ENCODE measurements at places on chromosomes 4 and X. TPM values are rescaled to one million over a fixed set of nuclear protein-coding genes. Genes with fewer than 3 reads are reported as not detected.

Gene EDNRA
- total RNA-seq = not detected

Gene PLAC8
- 314 TPM for total RNA-seq

Gene UCHL1
- total RNA-seq = 0.83 TPM

GRCh38 chrX:154125391-154126040 lies 18.5 kb upstream of the OPN1LW start:
- no peak for DNase-seq

GRCh38 chr4:122118243-122118642 lies 33.9 kb upstream of the BLTP1 start:
- DNase-seq = no peak

Gene AR
- not detected for total RNA-seq

Gene IDS
- total RNA-seq = 109 TPM

- no peak for DNase-seq
Observed at GRCh38 chrX:54754854-54755253, 43.2 kb downstream of the ITIH6 start.

DNA sequence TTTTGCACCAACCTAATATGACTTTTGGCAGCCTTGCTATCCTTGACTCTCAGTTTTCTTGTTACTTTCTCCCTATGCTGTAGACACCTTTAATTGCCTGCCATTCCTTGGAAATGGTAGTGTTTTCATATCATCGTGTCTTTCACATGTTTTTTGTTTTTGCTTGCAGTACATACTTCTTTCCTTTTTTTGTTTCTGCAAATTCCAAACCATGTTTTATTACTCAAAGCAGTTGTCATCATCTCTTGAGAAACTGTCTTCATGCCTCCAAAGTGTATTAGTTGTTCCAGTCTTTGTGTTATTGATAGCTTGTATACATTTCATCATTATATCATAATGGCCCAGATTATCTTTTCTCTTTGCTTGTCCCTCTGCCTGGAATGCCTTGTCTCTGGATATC lies 57.1 kb downstream of the PDLIM5 start:
- no peak for DNase-seq

Gene SLC6A14
- total RNA-seq = not detected

GRCh38 chr4:38964942-38965775 lies 67.0 kb downstream of the TMEM156 start:
- DNase-seq = no peak

DNA sequence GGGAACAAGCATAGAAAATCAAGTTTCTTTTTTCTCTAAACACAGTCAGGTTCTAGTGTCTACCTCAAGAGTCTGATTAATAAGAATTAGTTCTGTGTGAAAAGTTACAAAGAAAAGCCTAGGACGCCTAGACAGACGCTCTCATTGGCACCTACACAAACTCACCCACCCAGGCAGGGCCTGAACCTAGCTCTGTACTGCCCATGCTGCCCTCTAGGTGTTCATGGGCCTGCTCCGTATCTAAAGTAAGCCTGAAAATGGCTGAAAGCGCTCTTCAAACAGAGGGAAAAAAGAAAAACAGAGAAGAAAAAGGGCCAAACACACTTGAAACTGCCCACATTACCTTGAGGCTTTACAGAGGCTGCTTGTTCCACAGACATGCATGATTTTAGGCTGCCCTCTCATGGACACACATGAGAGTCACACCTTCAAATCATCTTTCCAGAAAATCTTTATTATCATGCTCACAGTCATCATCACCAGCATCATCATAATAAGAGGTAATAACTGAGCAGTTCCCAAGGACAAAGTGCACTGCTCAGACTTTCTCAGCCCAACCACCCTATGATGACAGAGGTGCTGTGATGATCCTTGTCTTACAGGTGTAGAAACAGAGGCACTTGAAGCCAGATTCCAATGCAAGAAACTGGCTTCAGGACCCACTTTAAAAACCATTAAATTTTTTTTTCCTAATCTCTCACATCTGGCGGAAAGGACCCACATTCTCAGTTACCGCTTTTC lies 49.6 kb downstream of the MAP7D2 start:
- DNase-seq = no peak

- DNase-seq = no peak
Observed at GRCh38 chrX:42093756-42094155, 170.4 kb upstream of the CASK start.

Gene SYP
- 3.6 TPM for total RNA-seq

Gene GASK1B
- 0.60 TPM for total RNA-seq

- no peak for DNase-seq
Observed at GRCh38 chrX:6813836-6814370, 279.0 kb upstream of the VCX3A start.

GRCh38 chrX:44305921-44306320 lies 37.6 kb downstream of the EFHC2 start:
- no peak for DNase-seq

GRCh38 chr4:82429728-82430192 lies 502 bp downstream of the HNRNPDL start:
- DNase-seq = no peak

DNA sequence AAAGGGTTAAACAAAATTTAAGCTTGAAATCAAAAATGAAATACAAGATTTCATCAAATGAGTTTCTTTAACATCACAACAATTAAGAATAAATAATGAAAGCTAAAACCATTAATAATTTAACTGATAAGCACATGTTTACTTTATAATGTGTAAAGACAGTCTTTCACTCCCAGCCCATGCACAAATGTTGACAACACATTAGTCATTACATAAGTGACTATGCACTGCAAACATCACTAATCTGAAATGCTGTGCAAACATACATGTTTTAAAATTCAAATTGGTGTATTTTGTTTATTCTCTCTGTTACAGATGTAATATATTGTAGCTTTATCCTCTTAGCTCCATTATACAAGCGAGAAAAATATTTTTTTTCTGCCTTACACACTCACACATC lies 220.6 kb upstream of the CPXCR1 start:
- no peak for DNase-seq

- no peak for DNase-seq
Observed at GRCh38 chr4:78362310-78362709, 189.3 kb upstream of the ANXA3 start.
